ENCODE measurements at places on chromosomes 1 and 21. TPM values are rescaled to one million over a fixed set of nuclear protein-coding genes. Genes with fewer than 3 reads are reported as not detected.

DMAP1 gene
- 27.0 TPM for polyA plus RNA-seq

KRTAP10-9 gene
- polyA plus RNA-seq = not detected

OPRD1 gene
- polyA plus RNA-seq = not detected

CA14 gene
- 0.09 TPM for polyA plus RNA-seq

SERTAD4 gene
- 1.8 TPM for polyA plus RNA-seq

DAB1 gene
- 0.05 TPM for polyA plus RNA-seq

RAB7B gene
- polyA plus RNA-seq = 17.5 TPM

LCE1B gene
- not detected for polyA plus RNA-seq

SPRR2A gene
- not detected for polyA plus RNA-seq

PGM1 gene
- polyA plus RNA-seq = 32.5 TPM

MAN1C1 gene
- 16.9 TPM for polyA plus RNA-seq

TCHH gene
- not detected for polyA plus RNA-seq

TMCC2 gene
- polyA plus RNA-seq = 2.3 TPM

RUNX3 gene
- polyA plus RNA-seq = not detected

OR2L2 gene
- polyA plus RNA-seq = not detected

LYPLA2 gene
- 27.1 TPM for polyA plus RNA-seq

OXCT2 gene
- 0.06 TPM for polyA plus RNA-seq

PAQR6 gene
- 0.20 TPM for polyA plus RNA-seq

S100A14 gene
- 0.09 TPM for polyA plus RNA-seq

SHISA4 gene
- polyA plus RNA-seq = 24.4 TPM

Measured in AG04450 (cell line).